ENCODE measurements at places on chromosomes 7 and 10.
A peak's percentile ranks its signal among the peaks of the same experiment; 100 is the strongest.

DNA sequence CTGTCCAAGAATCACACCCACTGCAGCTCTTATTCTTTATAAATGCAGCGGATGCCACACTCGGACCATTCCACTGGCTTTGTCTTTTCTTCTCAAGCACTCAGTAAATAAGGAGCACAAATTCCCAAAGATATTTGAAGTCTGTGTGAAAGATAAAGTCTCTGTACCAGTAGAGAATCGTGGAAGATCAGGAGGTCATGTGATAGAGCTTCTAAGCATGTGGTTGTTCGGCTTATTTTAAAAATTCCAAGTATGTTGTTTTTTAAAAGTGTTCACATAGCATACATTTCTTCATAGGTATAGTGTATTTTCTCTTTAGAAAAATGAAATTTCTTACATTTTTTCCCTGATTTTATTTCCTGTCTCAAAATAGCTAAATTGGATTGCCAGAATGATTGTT lies 75.8 kb downstream of the NOC3L start:
- DNase-seq, result no peak

- no peak for DNase-seq
Measured at GRCh38 chr10:14656052-14656730, 118.5 kb downstream of the FAM107B start.

GRCh38 chr7:107179326-107180164 lies 10.7 kb downstream of the HBP1 start:
- DNase-seq, result no peak

DNA sequence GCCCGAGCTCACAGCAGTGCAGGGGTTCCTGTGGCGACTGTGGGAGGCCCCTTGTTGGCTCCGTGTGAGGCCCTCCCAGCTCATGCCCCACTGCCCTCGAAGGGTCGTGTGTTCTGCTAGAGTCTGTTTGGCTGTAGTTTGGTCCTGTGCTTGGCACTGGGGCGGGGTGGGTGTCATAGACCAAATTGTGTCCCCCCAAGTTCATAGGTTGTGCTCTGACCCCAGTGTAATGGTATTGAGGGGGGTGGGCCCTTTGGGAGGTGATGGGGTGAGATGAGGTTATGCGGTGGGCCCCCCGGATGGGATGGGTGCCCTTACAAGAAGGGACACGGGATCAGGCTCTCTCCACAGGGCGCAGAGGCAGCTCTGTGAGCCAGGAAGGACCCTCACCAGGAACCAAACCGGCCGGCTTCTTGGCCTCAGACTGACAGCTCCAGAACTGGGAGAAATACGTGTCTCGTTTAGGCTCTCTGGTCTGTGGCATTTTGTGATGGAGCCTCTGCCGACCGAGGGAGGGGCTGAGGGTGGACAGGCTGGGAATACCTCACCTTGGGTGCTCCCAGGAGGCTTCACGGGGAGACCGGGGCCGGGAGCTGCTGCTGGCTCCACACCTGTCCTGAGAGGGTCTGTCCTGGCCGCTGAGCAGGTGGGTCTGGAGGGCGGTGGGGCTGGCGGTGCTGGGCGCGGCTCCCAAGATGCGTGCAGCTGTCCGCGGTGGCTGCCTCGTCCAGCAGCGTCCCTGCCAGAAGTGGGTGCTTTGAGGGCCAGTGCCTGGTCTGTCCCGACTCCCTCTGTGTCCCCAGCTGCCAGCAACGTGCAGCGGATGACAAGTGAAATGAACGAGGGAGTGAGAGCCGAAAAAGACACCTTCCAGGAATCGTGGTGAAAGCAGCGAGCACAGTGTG lies 89.4 kb downstream of the INPP5A start:
- DNase-seq, result no peak

GRCh38 chr7:152894295-152895170 lies 135.0 kb downstream of the ACTR3B start:
- DNase-seq, result peak; percentile 29

DNA sequence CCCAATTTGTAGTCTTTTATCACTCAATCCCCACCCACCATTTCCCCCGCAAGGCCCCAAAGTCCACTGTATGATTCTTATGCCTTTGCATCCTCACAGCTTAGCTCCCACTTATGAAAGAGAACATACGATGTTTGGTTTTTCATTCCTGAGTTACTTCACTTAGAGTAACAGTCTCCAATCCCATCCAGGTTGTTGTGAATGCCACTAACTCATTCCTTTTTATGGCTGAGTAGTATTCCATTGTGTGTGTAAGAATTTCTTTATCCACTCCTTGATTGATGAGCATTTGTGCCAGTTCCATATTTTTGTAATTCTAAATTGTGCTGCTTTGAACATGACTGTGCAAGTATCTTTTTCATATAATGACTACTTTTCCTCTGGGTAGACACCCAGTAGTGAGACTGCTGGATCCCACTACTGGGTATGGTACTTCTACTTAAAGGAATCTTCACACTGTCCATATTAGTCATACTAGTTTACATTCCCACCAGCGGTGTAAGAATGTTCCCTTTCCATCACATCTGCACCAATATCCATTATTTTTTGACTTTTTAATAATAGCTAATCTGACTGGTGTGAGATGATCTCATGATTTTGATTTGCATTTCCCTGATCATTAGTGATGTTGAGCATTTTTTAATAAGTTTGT lies 152.6 kb downstream of the JMJD1C start:
- no peak for DNase-seq

DNA sequence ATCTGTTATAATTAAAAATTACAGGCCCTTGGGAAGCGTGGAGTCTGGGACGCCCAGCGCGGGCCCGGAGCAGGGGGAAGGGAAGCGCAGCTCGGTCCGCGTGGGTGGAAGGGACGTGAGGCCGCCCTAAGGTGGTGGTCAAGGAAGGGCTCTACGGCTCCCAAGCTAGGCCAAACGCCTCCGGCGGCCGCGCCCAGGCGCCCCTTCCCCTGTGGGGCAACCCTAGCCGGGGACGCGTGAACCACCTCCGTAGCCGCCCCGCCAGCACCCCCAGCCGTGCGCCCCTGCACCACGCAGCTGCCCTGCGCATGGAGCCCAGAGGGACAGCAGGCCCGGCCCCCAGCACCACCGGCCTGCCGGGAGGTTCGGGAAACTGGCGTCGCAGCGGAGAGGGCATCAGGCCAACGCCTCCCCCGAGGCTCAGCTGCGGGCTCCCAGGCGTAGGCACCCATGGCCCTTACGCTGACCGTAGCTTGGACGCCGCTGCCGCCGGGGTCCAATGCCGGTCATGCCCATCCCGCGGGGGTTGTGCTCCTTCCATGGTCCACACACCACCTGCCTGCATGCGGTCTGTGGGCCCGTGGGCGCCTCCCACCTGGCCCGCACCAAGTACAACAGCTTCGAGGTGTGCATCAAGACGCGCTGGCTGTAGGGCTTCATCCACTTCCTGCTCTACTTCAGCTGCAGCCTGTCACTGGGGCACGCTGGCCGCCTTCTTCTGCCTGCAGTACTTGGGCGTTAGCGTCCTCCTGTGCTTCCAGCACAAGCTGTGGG lies 166.7 kb downstream of the SEPTIN7 start:
- DNase-seq, result no peak

DNA sequence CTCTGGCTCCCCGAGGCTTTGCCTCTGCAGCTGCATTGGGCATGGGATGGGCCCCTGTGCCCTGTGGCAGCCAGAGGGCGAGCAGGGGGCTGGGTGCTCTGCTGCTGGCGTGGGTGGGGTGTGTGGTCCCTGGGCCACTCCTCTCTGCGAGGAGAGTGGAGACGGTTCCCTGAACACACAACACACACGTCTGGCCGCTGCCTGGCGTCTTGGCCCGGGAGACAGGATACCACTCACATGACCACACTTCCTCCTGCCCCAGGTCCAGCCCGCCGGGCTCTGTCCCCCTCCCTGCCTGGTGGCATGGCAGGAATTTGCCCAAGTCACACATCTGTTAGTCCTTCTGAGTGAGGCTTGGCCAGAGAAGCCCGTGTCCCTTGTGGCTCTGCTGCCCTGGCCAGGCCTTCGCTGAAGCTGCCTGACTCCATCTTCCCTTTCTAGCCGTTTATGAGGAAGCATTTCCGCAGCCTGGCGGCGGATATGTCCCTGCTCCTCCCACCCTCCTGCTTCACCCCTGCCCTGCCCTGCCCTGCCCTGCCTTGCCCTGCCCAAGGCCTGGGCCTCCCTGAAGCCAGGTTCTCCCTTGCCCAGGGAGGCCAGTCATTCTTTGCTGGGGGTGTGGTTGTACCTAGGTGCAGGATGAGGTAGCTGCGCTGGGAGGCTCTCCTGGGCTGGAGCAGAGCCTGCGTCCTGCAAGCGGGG lies 3.0 kb downstream of the BRI3 start:
- DNase-seq, result no peak

DNA sequence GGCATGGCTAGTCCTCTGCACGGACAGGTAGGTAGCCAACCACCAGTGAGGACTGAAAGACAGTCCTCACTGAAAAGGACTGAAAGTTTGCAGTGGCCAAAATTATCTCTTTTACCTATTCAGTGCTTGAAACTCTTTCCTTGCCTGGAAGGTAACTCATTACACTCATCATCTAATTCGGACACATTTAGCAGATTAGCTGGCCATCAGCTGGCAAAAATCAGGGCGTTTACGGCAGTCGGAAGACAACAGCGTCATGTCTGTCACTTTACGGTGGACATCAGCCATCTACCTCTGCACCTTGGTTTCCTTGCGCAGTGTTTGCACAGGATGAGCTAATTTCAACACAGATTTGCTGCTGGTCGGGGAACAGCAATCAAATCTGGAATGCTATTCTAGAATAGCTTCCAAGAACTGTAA lies 740 bp downstream of the ANXA7 start:
- DNase-seq, result peak; percentile 17

DNA sequence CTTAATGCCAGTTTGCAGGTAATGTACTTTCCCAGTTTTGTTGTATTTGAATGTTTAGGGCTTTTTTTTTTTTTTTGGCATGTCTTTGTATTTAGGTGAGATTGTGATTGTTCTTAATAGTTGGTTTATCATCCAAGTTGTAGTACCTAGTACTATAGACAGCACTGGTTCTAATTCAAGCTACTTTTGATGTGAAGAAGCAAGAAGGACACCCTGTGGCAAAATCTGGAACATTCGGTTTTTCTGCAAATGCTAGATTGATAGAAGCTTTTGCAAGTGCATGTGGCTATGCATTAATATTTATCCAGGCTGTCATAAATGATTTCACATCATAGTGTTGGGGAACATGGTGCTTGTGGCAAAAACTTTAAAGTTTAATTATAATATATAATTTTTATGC lies 248.9 kb downstream of the FOXP2 start:
- peak; percentile 67 for DNase-seq

GRCh38 chr10:93420091-93420490 lies 62.0 kb downstream of the MYOF start:
- no peak for DNase-seq

GRCh38 chr7:28768577-28769147 lies 189.5 kb downstream of the TRIL start:
- DNase-seq, result peak; percentile 11

GRCh38 chr10:87598700-87599099 lies 61.0 kb upstream of the PAPSS2 start:
- no peak for DNase-seq

DNA sequence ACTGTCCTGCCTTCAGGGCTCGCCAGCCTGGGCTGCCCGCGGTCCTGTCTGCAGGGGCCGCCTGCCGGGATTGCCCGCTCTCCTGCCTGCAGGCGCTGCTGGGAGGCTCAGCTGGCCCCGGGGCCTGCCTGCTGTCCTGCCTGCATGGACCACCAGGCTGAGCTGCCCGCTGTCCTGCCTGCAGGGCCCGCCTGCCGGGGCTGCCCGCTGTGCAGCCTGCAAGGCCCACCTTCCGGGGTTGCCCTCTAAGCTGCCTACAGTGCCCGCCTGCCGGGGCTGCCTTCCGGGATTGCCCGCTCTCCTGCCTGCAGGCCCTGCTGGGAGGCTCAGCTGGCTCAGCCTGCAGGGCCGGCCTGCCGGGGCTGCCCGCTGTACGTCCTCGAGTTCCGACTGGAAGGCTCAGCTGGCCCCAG lies 164.4 kb downstream of the GLRX3 start:
- DNase-seq, result no peak

DNA sequence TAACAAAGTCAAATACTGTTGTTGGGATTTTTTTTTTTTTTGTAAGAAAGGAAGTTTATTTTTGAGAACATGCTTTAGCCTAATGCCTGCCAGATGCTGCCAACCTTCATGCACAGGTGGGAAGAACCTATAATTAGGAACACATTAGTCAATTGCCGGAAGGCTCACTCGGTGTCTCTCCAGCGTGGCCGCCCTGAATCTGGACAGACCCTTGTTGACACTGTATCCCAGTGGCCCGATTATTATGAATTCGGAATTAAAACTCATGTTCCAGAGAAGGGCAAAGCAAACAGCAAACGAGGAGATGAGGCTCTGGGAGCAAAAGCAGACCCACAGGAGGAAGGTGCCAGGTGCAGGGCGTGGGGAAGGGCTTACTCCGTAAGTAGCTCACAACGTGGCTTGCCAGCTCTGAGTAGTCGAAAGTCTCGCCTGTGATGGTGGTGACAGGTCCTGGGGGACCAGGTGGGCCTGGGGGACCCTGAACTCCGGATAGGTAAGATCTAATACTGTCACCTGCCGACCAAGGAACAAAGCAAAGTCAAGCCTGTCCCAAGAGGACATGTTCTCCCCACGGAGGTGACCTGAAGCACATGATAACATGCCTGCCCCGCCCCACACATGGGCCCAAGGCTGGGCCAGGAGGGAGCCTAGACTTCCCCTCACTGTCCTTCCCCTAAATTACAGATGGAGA lies 48.3 kb downstream of the COL17A1 start:
- DNase-seq, result no peak

GRCh38 chr10:99784727-99785441 lies 2.4 kb downstream of the ABCC2 start:
- no peak for DNase-seq

DNA sequence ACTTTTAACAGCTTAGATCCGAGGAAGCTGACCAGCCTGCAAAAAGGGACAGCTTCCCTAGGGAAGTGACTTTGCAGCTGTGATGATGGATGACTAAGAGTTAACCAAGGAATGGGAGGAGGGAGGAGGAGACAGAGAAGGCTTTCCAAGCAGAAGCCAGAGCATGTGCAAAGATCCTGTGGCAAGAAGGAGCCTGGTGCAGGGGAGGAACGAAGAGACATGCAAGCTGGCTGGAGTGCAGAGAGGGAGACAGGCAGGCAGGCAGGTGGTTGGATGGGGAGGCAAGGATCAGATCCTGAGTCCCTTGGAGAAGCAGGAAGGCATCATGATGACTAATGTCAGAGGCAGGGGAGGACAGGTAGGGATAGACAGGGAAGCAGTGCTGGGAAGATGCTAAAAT lies 148.8 kb downstream of the PFKFB3 start:
- no peak for DNase-seq

- DNase-seq, result no peak
Measured at GRCh38 chr10:123995082-123995460, 98.3 kb downstream of the CHST15 start.

DNA sequence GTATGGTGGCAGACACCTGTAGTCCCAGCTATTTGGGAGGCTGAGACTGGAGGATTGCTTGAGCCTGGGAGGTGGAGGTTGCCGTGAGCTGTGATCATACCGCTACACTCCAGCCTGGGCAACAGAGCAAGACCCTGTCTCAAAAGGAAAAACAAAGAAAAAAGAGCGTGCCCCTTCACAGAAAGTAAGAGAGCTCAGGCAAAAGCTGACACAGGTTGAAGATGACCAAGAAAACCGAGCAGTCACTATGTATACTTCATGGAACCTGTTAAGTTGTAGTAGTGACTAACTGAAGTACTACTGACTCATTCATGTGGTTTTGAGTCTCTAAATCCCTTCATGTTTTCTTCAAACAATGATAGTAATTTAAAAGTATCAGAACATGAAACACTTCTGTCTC lies 1.2 kb upstream of the PRRT4 start:
- DNase-seq, result no peak

- no peak for DNase-seq
Measured at GRCh38 chr10:86073199-86073977, 293.2 kb downstream of the GRID1 start.

- no peak for DNase-seq
Measured at GRCh38 chr7:115135769-115136410, 214.0 kb downstream of the MDFIC start.

GRCh38 chr10:63829020-63829419 lies 307.8 kb downstream of the REEP3 start:
- no peak for DNase-seq
